ENCODE measurements at places on chromosomes 2 and 18. TPM values are rescaled to one million over a fixed set of nuclear protein-coding genes. Genes with fewer than 3 reads are reported as not detected.

GRCh38 chr2:129713337-129713736 lies 266.1 kb upstream of the RAB6C start:
- H3K4me1 ChIP-seq = no peaks in the 10 kb centered on the region
- no peak overlapping the region for H3K27ac ChIP-seq
- peaks cover 6% of the 10 kb centered on the region for H3K27me3 ChIP-seq
- H3K36me3 ChIP-seq = no peaks in the 10 kb centered on the region
- DNase-seq = no peak
- H3K4me3 ChIP-seq = no peak overlapping the region

QPCT gene
- 1.9 TPM for total RNA-seq

DNA sequence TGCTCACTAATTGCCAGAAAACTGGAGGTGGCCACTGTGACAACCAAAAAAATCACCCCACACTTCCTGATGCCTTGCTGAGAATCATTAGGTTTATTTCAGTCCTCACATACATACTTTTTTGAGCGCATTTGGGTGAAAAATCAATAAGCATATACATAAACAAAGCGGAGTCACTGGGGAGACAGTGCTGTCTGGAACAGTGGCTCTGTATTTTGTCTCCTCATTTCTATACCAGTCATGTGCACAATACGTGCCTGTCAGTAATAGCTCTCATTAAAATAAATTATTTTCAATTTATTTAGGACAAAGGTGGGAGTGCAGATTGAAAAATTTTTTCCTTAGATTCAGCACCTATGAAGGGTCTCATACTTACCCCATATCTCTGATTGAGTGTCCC lies 48.2 kb downstream of the CXCR4 start:
- DNase-seq = no peak
- H3K27me3 ChIP-seq = peaks cover 1% of the 10 kb centered on the region
- H3K36me3 ChIP-seq = no peaks in the 10 kb centered on the region
- H3K27ac ChIP-seq = no peak overlapping the region
- no peak overlapping the region for H3K4me3 ChIP-seq
- peaks cover 33% of the 10 kb centered on the region for H3K4me1 ChIP-seq

GRCh38 chr18:31229829-31230228 lies 67.2 kb upstream of the DSC1 start:
- DNase-seq = no peak
- no peaks in the 10 kb centered on the region for H3K36me3 ChIP-seq
- no peak overlapping the region for H3K4me3 ChIP-seq
- no peaks in the 10 kb centered on the region for H3K27me3 ChIP-seq
- H3K27ac ChIP-seq = no peak overlapping the region
- no peaks in the 10 kb centered on the region for H3K4me1 ChIP-seq

- no peak overlapping the region for H3K4me3 ChIP-seq
- no peaks in the 10 kb centered on the region for H3K36me3 ChIP-seq
- no peaks in the 10 kb centered on the region for H3K4me1 ChIP-seq
- no peak for DNase-seq
- no peak overlapping the region for H3K27ac ChIP-seq
- H3K27me3 ChIP-seq = peaks cover 8% of the 10 kb centered on the region
Measured at GRCh38 chr2:28974252-28974651, 6.8 kb upstream of the TOGARAM2 start.

BOLL gene
- not detected for total RNA-seq

RTP5 gene
- total RNA-seq = 0.12 TPM

DNA sequence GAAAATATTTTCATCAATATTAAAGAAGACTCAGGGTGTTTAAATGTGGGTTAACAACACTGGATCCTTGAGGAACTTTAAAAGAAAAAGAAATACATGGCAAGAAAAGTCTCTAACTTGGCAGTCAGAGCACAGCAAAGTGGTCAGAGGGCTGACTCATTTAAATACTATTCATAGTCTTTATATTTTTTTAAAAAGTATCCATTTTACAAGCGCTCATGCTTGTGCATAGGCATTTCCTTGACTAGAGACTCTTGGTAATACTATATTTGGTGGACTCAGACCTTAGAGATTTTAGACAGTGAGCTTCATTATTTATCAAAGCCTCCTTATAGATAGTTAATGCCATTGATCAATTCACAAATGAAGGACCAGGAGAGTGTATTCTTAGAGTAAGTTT lies 110.2 kb downstream of the ABCA12 start:
- H3K4me1 ChIP-seq = no peaks in the 10 kb centered on the region
- H3K27me3 ChIP-seq = no peaks in the 10 kb centered on the region
- H3K36me3 ChIP-seq = no peaks in the 10 kb centered on the region
- no peak overlapping the region for H3K27ac ChIP-seq
- no peak for DNase-seq

DNA sequence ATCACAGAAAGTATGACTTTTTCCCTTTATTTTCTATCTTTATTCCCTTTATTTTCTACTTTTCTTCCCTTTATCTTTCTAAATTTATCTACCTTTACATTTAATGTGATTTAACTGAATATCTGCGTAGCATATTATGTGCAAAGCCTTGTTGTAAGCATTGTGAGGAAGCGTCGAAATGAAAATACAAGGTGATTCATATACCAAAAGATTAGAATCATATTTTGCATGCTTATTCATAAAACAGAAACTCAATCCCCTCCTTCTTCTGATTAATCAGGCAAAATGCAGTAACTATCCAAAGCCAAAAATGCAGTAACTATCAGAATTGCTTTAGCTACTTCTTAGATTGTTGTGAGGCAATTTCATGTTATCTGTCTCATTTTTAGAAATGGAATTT lies 393.0 kb downstream of the CDH19 start:
- H3K27me3 ChIP-seq = no peaks in the 10 kb centered on the region
- no peaks in the 10 kb centered on the region for H3K4me1 ChIP-seq
- DNase-seq = no peak

- H3K4me3 ChIP-seq = no peak overlapping the region
- peaks cover 6% of the 10 kb centered on the region for H3K4me1 ChIP-seq
- H3K27me3 ChIP-seq = no peaks in the 10 kb centered on the region
Measured at GRCh38 chr2:105104208-105104731, 66.4 kb downstream of the MRPS9 start.

MC4R gene
- not detected for total RNA-seq

GRCh38 chr2:31331156-31331555 lies 83.4 kb downstream of the XDH start:
- no peak for DNase-seq
- H3K27ac ChIP-seq = no peak overlapping the region
- H3K4me1 ChIP-seq = peaks cover 12% of the 10 kb centered on the region
- peaks cover 3% of the 10 kb centered on the region for H3K27me3 ChIP-seq
